ENCODE measurements at places on chromosomes 2 and 18.
A peak's percentile ranks its signal among the peaks of the same experiment; 100 is the strongest.

DNA sequence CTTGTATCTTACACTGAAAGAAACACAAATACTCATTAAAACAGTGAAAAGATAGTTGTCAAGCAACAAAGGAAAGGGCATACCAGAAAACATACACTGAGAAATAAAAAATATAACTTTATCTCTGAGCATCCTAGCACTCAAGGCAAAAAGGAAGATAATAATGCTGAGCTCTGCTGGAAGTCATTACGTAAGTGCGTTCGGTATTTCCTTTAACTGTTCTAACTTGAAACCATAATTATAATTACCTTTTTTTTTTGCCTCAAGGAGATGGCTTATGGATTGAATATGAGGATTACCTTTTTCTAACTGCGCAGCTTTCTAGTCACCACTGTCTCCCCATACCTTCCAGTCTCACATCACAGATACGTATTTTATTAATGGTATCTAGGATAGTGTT, 308.1 kb downstream of the GBX2 start:
- no peak for DNase-seq

DNA sequence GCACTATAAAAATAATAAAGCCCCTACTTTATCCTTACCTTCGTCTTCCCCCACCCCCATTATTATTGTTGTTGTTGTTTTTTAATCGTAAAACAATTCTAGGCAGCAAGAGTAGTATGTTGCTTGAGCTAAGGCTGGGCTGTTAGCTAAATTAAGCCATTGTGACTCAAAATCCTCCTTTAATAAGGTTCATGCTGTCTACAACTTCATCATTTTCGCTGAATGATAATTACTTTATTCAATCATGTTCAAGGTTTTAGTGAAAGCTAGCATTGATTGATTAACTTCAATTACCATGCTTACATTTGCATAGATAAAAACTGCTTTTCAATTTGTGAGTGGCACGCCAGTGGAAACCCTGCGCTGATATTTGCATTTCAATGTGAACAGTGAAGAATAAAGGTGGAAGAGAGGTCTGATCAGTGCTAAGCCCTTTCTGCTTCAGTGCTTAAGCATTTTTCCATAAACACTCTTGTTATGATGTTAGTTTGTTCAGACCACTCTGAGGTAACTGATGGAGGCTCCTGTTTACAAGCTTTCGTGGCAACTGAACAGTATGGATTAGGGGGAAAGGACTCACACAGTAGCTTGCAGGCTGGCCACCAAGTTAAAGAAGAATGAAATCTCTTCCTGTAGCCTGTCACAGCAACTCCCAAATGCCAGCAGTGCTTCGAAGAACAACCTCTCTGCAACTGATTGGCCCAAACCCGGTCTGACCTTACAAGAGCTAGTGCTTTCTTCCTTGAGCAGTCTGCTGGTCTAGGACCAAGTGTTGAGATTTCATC, 156.8 kb downstream of the GPD2 start:
- no peak for DNase-seq

GRCh38 chr18:39751161-39751560, 2185.6 kb upstream of the CELF4 start:
- no peak for DNase-seq

GRCh38 chr2:8522687-8523086, 159.2 kb upstream of the ID2 start:
- DNase-seq = no peak

- DNase-seq = no peak
Measured at GRCh38 chr2:159095813-159096212, 127.4 kb downstream of the TANC1 start.

- peak; percentile 2 for DNase-seq
Measured at GRCh38 chr2:241692448-241692847, 5.8 kb upstream of the DTYMK start.

DNA sequence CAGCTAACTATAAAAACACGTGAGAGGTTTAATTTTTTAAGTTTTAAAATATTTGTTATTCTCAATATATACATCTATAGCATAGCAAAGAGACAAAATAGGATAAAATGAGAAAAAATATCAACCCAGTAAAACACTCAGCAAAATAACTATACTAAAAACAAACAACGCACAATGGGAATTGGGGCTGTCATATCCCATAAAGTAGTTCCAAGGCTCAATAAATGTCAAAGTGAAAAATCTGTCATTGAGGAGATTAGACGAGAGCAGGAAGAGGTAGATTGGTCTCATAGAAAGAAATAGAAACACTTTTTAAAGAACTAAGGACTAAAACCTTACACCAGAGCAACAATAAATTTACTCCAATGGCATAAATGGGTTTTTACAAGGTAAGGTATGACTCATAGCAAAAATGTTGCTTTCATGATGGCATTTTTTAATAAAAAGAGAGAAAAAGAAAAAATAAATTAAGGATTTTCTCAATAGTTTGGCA, 153.7 kb downstream of the EVA1A start:
- no peak for DNase-seq

- DNase-seq = no peak
Measured at GRCh38 chr2:205731583-205731981, 49.3 kb downstream of the NRP2 start.

GRCh38 chr2:168517816-168518215, 61.7 kb downstream of the CERS6 start:
- no peak for DNase-seq

GRCh38 chr2:237156031-237156856, 70.6 kb downstream of the COPS8 start:
- peak; percentile 79 for DNase-seq

DNA sequence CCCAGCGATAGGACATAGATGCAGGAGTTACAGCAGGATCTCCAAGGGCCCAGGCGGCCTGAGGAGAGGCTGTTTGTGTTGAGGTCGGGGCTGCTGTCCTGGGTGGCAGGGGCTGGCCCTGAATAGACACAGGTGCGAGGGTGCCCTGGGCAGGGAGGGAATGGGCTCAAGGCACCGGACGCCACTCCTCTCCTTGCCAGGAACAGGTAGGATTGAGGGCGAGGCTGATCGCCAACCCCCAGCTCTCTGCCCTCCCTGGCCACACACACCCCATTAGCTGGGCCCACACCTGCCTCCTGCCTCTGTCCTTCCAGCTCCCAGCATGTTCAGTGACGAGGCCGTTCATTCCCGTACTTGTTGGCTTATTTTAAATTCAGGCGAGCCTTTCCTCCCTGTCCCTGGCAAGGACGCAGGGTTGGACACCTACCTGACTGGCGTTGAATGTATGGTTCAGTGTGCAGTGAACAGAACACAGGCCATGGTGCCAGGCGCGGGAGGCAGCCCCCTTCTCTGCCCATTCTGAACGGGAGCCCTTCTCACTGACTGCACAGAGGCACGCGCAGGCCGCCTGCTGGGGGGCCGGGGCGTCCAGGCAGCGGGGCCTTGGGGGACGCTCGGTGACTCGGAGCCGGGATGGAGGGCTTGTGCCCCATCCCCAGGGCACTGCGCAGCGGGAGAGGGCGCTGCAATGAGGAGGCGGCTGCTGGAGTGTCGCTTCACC, 41.3 kb upstream of the SNED1 start:
- DNase-seq = peak; percentile 46

DNA sequence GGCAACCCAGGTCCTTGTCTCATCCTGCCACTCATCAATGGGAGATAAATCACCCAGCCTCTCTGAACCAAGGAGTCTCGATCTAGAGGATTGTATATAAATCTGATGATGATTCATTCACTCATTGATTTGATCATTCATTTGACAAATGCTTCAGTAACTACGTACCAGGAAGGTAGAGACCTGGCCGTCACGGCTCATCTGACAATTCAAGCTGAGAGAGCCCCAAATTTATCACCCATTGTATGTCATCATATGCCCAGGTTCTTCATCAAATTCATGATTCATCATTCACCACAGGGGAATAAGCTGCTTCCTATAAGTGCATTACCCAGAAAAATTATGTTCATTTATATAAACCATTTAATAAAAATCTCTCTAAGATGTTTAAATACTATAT, 116.9 kb downstream of the FAM161A start:
- no peak for DNase-seq

GRCh38 chr2:26534098-26534864, 56.4 kb upstream of the OTOF start:
- no peak for DNase-seq

GRCh38 chr2:23668756-23669304, 258.1 kb downstream of the ATAD2B start:
- DNase-seq = no peak

DNA sequence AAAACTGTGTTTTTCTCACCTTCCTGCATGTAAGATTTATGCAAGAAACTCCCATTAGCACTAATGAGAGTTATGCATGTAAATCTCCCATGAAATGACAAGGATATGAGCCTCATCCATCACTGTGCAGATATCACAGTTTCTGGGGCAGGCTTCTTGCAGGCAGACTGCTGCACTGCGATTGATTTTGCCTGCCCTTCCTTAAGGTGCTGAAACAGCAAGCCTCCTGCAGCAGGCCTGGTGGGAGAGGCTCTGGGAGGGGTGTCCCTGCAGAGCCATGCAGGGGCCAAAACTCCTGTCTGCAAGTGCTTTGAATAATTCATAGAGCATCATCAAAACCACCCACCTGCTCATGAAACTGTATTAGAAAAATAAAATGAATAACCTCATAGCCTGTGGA, 285.9 kb downstream of the MYT1L start:
- DNase-seq = no peak

DNA sequence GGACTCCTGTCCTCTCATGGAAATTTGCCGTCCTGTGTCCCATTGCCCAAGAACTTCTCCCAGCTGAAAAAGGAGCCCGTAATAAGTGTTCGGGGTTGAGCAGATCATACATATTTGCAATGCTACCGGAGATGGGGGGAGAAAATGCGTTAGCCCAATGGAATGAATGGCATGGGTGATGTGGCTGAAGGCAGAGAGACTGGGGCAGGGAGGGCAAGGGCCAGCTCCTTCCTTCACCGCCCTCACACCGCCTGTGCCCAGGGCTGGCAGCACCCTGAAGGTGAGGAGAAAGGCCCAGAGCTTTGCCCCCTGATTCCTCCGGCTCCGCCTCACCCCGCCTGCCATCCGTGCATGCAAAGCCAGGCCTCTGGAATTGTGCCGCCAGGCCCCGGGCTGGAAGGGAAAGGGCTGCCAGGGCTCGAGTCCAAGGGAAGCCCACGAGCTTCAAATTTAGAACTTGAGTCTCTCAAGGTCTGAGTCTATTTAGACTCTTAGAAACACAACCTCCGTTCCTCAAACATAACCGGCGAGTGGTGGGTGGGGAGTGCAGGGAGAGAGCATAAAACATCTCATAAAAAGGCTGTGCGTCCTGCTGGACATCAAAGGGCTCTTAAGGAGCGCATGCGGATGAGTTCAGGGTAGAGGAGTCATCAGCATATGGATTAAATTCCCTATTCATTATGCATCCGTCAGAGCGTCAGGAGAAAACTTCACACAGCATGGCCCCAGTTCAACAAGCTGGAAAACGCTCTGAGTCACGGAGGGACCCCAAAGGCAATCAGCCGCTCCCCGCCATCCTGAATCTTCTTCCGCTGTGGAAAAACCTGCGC, 121.7 kb upstream of the GLI2 start:
- peak; percentile 73 for DNase-seq

- DNase-seq = no peak
Measured at GRCh38 chr2:25119263-25119662, 49.1 kb downstream of the POMC start.

- no peak for DNase-seq
Measured at GRCh38 chr2:121356058-121356640, 71.1 kb upstream of the TFCP2L1 start.

- DNase-seq = no peak
Measured at GRCh38 chr2:119856469-119856901, 96.8 kb downstream of the PTPN4 start.

- DNase-seq = no peak
Measured at GRCh38 chr18:70429847-70430500, 141.1 kb downstream of the SOCS6 start.

GRCh38 chr18:24080861-24081260, 58.0 kb upstream of the CABYR start:
- DNase-seq = no peak

Data from right forelimb (tissue), 1 donor.